ENCODE measurements at places on chromosomes 7 and 10.

DNA sequence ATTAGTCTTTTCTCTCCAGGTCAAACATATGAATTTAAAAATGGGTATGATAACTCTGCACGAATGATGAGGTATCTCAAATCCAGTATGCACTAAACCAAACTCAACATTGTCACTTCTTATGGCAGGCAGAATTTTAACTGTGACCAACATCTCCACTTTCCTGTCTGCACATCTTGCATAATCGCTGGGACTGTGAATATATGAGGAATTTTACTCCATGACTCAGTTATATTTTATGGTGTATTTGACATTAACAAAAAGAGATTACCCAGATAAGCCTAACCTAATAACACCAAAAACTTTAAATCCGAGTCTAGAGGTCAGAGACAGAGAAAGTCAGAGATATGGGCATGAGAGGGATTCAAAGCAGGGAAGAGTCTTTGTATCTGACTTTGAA lies 454.5 kb upstream of the SEMA3D start:
- DNase-seq = no peak

- peak; percentile 10 for DNase-seq
Measured at GRCh38 chr7:1691601-1692514, 21.8 kb downstream of the ELFN1 start.

DNA sequence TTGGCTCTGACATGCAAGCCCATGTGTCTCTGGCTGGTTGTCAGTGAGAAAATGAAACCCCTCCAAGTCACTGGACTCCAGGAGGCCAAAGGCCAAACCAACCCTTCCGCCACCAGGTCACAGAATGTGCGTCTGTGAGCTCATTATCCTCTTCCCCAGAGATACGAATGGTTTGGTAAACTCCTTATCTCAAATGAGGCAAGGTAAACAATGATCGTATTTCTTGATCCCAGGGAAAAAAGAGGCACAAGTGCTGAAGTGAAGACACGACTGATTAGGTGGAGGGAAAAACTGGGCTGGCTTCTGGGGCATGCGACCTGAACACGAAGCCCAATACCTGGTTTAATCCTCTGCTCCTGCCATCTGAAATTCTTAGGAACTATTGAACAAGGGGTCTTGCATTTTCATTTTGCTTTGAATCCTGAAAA lies 70.6 kb upstream of the ARID5B start:
- DNase-seq = no peak

- DNase-seq = no peak
Measured at GRCh38 chr10:75405598-75406461, 4.3 kb upstream of the ZNF503 start.

- DNase-seq = no peak
Measured at GRCh38 chr7:50152486-50152885, 59.4 kb upstream of the ZPBP start.

All from C1 segment of cervical spinal cord (tissue), 14 donors.